ENCODE measurements at places on chromosomes 6 and 20.
A peak's percentile ranks its signal among the peaks of the same experiment; 100 is the strongest.

GRCh38 chr20:49510562-49511122, 28.2 kb upstream of the KCNB1 start:
- DNase-seq: no peak

- no peak for DNase-seq
These were observed 12.9 kb upstream of the CTCFL start for GRCh38 chr20:57537822-57538221.

- DNase-seq: no peak
These were observed 1.1 kb downstream of the OCSTAMP start for GRCh38 chr20:46549188-46549972.

- no peak for DNase-seq
These were observed 137.8 kb downstream of the MYB start for GRCh38 chr6:135318738-135319469.

DNA sequence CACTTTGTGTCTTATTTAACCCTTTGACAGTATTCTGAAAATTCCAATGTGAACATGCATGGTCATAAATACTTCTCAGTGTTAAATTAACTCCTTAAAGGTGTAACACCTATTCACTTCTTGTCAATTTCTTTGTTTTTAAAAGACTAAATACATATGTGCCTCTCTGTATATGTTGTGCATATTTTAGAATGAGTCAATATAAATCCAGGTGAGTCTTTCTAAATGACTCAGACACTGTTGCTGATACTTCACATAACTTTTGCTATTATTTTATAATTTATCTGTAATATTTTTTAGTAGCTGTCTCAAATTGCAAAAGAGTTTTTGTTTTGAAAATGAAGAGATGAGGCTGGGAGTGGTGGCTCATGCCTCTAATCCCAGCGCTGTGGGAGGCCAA, 36.0 kb downstream of the TIAM2 start:
- DNase-seq: no peak

DNA sequence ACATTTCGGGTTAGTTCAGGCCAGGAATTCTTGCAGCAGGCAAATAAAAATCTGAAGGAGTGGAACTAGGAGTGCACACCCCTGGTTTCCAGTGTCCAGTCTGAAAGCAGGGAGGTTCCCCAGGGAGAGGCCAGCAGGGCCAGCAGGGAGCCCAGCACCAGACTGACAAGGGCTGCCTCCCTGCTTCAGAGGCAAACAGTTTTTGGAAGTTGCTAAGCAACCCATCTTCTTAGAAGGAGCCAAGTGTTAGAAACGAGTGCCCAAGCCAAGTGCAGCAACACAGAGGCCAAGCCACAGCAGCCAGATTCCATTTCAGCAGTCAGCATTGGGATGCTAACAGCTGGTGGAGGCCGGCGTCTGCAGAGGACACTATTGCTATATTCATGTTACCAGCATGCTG, 179.1 kb downstream of the SYNDIG1 start:
- DNase-seq: peak; percentile 47

- no peak for DNase-seq
These were observed 667.6 kb downstream of the KIF16B start for GRCh38 chr20:15905661-15906060.

DNA sequence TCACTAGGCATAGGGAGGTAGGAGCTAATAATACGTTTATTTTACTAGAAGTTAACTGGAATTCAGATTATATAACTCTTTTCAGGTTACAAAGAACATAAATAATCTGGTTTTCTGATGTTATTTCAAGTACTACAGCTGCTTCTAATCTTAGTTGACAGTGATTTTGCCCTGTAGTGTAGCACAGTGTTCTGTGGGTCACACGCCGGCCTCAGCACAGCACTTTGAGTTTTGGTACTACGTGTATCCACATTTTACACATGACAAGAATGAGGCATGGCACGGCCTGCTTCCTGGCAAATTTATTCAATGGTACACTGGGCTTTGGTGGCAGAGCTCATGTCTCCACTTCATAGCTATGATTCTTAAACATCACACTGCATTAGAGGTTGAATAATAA, 1.1 kb downstream of the HFE start:
- DNase-seq: no peak

DNA sequence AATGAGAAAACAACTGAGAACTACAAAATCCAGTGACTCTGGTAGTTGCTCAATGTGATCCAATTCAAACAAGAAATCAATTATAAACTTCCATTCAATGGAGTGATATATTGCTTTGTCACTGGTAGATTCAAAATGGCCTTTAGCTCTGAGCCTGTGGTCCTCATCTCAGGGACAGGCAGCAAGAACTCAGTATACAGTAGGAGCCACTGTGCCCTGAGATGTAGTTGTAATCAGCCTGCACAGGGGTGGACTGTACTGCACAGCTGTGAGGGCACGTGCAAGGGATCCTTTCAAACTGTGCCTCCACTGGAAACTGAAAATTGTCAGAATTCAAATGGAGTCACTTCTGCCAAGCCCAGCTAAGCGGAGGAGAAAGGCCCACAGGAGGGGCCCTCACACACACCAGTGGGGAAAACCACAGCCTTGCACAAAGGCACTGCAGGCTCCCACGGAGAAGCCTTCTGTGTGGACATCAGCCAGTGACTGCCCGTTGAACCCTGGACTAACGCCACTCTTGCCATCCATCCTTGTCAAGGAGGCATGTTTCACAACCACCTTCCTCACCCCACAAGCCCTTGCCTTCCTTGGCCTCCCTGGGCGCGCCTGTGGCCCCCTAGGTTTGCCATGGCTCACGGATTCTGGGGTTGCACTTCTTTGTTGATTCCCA, 186.7 kb downstream of the SMOC2 start:
- no peak for DNase-seq

- DNase-seq: no peak
These were observed 25.2 kb upstream of the GTSF1L start for GRCh38 chr20:43752051-43752360.

GRCh38 chr20:49479785-49480184, 2.7 kb downstream of the KCNB1 start:
- no peak for DNase-seq

DNA sequence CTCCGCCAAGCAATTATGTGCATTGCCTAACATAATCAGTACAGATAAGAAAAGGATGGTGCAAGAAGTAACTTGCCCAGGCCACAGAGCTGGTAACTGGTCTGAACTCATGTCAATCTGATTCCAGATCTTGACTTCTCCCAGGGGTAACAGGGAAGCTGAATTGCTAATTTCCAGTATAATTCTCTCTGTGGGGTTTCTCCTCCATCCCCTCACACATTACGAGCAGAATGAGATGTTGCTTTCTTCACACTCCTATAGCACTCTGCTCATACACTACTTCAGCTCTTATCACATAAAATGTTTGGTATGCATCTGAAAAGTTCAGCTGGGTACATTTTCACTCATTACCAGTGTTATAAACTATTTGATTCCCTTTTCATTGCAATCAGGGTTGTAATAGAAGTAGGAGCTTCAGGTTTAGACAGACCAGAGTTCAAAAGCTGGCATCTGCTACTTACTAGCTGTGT, 24.0 kb upstream of the LRRC1 start:
- DNase-seq: no peak

DNA sequence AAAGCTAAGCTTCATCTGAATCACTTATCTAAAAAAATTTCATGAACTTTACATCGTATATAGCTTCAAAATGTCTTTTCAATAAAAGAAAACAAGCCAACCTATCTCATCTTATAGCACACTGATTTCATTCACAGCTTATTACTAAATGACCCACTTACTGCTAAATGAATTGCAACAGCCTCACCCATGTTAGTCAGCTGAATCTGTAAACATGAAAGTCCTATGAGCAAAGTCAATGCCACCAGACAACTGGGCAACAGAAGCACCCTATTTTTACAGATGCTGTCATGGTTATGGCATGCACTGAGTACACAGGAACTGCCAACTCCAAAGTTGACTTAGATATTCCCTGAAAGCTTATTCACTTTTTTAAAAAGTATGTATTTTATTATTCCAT, 41.2 kb upstream of the DST start:
- DNase-seq: no peak

DNA sequence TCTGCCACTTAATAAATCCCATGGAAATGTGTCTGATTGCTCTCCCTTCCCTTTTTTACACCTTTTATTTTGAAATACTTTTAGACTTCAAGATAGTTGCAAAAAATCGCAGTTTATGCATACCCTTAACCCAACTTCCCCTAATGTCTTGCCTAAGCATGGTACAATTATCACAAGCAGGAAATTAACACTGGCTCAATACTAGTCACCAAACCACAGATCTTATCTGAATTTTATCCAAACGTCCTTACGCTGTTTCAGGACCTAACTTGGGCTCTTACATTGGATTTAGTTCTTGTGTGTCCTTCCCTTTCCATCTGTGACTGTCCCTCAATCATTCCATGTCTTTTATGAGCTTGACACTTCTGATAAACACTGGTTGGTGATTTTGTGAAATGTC, 146.3 kb downstream of the ZNF217 start:
- DNase-seq: no peak

DNA sequence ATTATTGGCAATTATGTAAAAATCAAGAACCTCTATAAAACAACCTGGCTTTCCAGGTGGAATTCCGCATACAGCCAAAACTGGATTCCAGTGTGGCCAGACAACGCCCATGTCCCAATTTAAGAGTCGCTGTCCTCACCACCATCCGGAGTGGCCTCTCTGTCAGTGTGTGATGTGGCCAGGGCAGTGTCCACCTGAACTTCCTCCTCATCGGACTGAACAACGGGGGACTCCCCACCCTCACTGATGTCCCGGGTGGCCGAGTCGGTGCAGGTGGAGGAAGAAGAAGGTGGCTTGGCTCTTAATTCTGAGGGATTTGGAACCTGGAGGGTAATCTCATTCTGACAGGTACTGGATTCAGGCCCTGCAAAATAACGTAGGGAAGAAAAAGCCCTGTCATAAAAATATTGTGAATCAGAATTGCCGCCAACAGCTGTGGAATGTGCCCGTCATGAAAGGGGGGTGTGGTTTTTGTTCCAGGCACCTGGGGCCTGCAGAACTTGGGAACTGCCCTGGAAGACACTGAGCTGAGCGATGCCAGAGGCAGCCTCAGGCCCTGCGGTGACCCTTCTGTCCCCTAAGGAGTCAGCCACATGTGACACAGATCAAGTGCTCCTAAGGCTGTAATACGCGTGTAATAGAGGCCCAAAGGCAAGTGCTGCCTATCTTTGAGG, 139.8 kb downstream of the DTNBP1 start:
- DNase-seq: no peak

DNA sequence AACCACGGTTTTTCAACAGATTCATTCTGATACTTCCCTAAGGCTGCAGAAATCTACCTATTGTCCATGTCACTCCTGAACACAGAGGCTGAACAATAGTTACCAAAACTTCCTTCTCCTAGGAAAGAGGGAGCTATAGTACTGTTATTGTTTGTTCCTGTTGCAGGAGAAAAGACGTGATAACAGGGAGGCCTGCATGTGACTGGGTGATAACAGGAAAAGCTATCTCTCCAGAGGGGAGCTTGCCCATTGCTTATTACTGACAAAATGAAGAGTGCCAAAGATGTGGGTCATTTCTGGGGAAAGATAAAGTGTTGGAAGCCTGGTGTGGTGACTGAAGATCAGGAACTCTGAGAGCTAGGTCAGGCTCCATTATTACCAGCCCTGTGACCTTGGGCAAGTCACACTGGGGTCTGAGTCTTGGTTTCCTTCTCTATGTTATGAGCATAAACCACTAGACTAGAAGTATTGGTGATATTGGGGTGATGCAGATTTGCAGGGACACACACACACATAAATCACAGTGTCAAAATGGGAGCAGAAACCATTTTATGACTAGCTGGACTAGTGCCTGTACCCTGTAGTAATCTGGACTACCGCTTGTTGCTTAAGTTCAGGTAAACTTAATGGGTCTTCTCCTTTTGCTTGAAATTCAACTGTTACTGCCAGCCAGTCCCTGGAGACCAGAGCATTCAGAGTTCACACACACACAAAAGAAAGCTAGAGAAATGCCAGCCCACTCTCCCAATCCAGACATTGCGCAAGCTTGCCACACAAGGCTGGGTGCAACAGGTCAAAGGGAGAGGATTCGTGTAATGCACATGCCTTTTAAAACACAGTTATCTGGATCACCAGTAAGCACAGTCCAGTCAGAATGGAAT, 136.0 kb upstream of the CNR1 start:
- DNase-seq: no peak

DNA sequence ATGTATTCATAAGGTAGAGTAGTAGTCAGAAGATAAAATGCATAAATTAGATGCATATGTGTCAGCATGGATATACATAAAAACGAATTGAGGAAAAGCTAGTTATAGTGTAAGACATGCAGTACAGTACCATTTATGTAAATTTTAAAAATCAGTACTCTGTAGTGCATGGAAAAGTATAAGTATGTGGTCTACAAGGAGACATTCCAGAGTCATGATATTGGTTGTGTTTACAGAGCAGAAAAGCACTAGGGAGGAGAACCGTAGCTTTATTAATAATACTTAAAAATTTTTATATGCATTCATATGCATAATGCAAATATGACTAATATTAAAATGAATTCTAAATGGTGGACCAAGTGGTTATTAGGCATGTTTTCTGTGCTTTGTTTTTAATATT, 220.0 kb downstream of the ZFAND3 start:
- no peak for DNase-seq

DNA sequence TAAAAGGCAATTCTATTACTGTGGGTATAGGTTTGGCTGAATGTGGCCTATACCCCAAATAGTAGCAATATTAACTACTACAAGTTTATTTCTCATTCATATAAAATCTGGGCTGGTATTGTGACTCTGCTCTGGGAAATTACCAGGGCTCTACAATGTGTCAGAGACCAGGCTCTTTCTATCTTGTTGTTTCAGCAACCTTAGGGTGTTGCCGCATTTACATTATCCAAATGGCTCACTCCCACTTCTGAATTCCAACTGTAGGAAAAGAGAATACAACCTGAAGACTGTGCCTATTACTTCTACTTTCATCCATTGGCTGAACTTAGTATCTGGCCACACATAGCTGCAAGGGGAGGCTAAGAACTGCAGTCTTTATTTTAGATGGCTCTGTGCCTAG, 106.7 kb upstream of the CENPW start:
- DNase-seq: no peak

GRCh38 chr20:37914672-37915433, 11.9 kb downstream of the VSTM2L start:
- no peak for DNase-seq

DNA sequence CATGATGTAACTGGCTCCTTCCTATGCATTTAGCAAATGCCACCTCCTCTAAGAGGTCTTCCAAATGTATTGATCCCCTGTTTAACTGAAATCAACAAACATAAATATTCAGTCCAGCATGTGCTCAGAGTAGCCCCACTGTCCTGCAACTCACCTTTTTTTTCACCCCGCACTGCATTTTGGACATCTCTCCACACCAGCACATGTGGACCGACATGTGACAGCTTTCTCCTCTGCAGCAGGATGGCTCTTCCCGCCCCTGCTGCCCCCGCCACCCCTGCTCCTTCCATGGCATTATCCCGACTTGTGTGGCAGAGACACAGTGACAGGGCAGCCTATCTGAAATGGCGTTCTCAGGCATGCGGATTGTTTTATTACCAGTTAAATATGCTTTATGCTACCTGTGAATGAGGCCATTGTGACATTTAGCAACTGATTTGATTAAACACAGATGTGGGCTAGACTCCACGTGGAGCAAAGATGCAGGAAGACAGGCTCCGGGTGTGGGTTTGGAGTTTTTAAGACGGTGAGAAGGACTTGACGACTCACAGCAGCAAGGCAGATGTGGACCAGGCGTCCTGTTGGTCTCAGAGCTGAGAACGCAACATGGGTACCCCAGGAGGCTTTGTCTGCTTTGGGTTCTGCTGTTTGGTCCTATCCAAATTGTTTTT, 161.2 kb downstream of the EYA2 start:
- DNase-seq: no peak

Data from DMS79 (cell line).